ENCODE measurements at places on chromosomes 2 and 18.
A peak's percentile ranks its signal among the peaks of the same experiment; 100 is the strongest.

GRCh38 chr2:167451496-167452289, 563.4 kb downstream of the XIRP2 start:
- no peak for DNase-seq

DNA sequence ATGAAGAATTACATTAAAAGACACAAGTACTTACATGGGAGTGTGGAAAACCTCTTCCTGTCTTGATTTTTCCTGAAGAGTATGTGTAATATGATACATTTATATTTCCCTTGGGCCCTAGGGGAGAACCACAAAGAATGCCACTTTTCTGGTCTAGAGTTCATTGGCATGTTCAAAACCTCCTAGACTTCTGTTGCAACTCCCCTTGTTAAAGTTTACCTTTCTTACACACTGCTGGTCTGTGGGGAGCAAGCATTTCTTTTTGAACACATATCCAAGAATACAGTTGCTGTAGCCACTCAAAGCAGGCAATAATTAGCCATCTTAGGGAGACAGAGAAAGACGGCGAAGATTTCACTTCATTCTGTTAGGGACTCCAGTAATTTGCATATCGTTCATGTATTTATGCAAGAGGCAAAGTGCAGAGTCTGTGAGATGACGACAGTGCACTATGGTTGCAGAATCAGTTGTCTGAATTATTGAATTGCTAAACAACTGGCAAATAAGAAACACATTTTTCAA, 103.5 kb downstream of the NOL4 start:
- DNase-seq, result no peak

GRCh38 chr2:18625563-18625962, 36.2 kb upstream of the NT5C1B start:
- no peak for DNase-seq

DNA sequence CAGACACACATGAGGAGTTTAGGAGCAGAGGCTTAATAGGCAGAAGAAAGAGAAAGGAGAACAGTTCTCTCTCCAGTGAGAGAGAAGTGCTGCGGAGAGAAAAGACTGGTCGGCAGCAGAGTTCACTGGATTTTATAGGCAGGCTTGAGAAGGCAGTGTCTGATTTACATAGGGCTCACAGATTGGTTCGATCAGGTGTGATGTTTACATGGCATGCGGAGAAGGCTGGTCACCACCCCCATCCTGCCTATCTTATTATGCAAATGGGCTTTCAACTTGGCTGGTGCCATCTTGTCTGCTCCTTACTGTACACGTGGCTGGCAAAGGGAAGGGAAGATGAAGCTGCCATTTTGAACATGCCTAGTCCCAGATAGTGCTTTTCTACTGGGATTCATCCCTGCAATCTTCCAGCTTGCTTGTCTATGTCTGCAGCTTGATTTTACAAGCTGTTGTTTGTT, 113.4 kb downstream of the AP1S3 start:
- DNase-seq, result no peak

- DNase-seq, result no peak
These were observed 20.2 kb upstream of the C1QL2 start for GRCh38 chr2:119178776-119179175.

DNA sequence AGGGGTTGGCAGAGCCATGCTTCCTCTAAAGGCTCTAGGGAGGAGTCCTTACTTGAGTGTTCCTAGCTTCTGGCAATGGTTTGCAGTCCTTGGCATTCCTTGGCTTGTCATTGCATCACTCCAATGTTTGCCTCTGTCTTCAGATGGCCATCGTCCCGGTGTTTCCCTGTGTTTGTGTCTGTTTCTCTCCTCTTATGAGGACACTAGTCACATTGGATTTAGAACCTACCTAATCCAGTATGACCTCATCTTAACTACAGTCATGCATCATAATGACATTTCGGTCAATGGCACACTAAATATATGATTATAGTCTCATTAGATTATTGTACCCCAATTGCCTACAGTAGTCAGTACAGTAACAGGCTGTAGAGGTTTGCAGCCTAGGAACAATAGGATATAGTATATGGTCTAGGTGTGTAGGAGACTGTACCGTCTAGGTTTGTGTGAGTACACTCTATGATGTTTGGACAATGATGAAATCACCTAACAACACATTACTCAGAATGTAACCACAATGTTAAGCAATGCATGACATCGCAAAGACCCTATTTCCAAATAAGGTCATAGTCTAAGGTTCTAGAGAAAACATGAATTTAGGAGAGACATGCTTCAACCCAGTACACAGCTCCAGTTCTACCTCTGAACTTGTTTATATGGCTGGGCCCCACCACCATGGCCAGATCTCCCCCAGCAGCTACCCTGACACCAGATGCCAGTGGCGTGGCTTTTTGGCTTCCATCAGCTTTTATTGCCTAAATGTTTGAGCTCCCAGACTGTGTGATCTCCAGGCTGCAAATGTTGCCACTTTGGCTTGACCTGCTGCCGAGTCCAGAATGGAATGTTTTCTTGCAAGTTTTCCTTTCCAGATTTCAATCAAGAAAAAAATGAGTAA, 22.1 kb downstream of the SRD5A2 start:
- peak; percentile 9 for DNase-seq

GRCh38 chr18:9557250-9557943, 57.0 kb downstream of the PPP4R1 start:
- no peak for DNase-seq

Measured in GM04504 (cell line).